ENCODE measurements at places on chromosomes 3 and 15. TPM values are rescaled to one million over a fixed set of nuclear protein-coding genes. Genes with fewer than 3 reads are reported as not detected.

GRCh38 chr3:146157325-146158060 lies 3.5 kb downstream of the PLOD2 start:
- no peak for DNase-seq

GRCh38 chr3:98008855-98009254 lies 26.3 kb downstream of the GABRR3 start:
- DNase-seq: no peak

DNA sequence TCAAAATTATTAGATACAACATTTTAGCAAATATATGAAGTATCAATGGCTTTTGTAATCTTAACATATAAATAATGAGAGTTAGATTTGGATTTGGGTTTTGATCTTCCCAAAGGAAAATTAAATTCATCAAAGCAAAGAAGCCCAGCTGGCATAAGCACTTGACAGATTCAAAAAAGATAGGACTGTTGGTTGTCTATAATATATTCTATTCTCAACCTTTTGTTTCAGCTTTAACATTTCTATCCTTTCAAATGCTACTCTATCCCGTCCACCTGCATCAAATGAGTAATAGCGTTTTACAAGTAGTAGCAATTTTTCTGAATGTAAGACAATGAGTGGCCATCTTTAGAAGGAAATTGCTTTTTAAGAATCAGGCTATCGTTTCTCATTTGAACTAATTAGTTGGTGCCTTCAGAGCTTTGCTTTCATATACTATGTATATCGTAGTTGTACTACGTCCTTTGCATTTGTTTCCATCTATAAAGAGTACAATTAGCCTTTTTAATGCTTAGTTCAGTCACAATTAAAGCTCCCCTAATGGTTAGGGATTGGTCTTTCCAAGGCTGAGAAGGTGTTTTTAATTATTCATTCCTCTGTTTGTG lies 278.0 kb downstream of the UBE2E2 start:
- DNase-seq: no peak

GRCh38 chr3:146491303-146491702 lies 21.9 kb upstream of the PLSCR2 start:
- no peak for DNase-seq

TRIM42 gene
- not detected for total RNA-seq

RETNLB gene
- total RNA-seq: not detected

Measured in activated CD8-positive, alpha-beta memory T cell treated with anti-CD3 and anti-CD28 coated beads, Interleukin-2, amount 10 ng/mL, durations not matched to agents 7 days and 5 days (primary cell).